IPS DF 19.7 (cell line): ENCODE measurements at places on chromosomes 6 and 20.

DNA sequence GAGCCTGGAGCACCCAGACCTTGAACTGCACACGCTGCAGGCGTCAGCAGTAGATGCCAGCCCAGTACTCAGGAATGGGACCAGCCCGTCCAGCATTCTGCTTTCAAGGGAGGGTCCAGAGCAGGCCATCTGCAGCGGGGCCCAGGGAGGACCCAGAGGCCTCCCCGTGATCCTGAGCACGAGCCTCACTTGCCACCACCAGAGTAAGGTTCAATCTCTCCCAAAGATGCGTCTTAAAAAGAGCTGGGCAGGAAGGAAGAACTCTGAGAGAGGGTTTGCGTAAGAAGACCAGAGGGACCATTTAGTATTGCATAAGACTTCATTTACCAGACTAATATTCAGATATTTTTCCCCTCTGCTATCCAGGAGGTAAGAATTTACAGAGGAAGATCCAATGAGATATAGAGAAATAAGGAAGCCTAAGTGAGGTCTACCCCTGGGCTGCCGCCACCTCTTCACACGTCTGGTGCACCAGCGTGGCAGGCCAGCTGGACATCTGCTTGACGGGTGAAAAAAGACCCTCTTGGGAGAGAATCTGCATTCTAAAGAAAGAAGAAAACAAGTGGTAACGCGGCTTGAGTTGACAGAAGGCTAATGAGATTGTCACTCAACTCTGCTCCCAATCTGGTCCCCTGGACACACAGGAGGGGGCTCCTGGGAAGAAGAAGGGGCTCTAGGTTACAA lies 107.3 kb downstream of the PRND start:
- DNase-seq: no peak

DNA sequence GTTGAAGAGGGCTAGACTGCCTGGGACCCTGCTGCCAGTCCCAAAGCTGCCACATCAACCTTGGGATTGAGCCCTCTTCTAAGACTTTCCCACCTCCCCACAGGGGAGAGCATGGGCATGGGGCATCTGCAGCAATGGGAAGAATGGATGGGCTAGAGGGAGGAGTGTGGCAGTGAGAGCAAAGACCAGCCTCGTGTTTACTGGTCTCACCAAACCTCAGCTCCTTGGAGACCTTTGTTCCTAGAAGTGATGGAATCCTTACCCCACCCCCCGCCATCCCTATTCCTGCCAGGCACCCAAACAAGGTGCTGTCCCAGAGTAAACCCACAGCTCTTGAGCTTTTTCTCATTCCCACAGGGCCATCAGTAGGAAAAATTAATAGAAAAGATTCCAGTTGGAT lies 20.0 kb upstream of the ARMC12 start:
- DNase-seq: no peak

- no peak for DNase-seq
These were observed 544.5 kb downstream of the MAFB start for GRCh38 chr20:40144581-40144980.

DNA sequence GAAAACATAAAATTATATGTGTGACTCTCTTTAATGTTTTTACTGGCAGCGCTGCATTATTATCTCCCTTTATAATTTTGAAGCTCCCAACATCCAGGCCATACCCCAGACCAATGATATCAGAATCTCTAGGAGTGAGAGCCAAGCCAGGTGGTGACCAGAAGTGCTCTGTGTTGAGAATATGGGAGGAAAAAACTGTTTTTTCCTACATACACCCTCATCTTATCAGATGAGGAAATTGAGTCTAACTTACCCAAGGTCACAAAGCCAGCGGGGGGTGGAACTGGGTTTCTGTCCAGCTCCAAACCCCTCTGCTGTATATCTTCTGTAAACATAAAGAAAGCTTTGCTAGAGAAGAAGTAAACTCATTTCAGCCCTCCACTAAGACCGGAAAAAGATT lies 42.5 kb downstream of the LY86 start:
- DNase-seq: no peak

DNA sequence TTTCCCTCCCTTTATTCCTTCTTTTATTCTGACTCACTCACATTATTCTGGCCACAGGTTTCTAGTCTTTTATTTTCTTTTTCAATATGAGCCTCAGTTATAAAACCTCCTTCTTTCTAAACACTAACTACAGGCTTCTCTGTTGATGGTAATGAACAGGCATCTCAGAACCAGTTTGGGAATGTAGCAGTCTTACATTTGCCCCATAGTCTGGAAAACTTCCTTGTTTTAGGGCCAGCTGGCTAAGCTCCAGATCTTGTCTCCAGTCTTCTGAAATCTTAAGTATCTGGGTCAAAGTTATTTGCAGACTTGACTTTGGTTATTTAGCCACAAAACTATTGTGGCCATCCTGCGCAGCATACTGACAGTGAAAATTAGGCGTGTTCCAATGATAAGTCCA lies 97.0 kb upstream of the MAN1A1 start:
- no peak for DNase-seq

DNA sequence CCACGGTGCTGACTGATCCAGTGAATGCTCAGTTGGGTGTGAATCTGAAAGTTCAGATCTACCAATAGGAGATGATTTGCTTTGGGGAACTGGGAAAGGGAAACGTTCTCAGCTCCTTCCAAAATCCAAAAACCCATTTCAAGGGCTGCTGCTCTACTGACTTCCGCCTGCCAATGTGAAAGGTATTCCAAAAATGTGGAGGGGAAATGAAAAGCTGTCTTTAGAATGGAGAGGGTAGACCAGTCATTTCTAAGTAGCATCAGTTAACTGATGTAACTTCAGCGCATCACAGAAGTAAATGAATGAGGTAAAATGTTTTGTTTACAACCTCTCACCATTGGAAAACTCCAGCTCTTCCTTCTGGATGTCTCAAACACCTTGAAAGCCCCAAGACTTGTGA lies 19.6 kb upstream of the EYA2 start:
- no peak for DNase-seq

- no peak for DNase-seq
These were observed at the start of gene NECAB3 for GRCh38 chr20:33674294-33675135. Gene NECAB3, minus strand, starts transcription at chr20:33674428. Its CDS starts 76 bp downstream, at chr20:33674352.

DNA sequence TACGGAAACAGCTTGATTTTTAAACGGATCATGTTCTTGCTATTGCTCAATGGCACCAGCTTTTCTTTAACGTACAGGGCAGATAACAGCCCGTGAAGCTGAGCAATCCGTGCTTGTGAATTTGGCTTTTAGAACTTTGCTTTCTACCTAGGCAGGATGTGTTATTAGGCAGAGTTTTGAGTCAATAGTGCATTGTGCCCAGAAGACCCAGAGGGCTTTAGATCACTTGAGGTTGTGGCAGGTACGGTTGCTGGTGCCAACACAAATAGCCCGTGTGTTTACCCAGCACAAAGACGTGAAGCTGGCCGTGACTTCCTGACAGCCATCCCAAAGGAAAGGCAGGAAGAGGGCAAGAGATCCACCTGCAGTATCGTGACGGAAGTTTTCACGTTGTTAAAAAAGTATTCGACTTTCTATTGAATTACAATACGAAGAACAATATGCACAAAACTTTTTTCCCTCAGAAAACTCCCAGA lies 117.4 kb upstream of the FRMD1 start:
- DNase-seq: no peak

DNA sequence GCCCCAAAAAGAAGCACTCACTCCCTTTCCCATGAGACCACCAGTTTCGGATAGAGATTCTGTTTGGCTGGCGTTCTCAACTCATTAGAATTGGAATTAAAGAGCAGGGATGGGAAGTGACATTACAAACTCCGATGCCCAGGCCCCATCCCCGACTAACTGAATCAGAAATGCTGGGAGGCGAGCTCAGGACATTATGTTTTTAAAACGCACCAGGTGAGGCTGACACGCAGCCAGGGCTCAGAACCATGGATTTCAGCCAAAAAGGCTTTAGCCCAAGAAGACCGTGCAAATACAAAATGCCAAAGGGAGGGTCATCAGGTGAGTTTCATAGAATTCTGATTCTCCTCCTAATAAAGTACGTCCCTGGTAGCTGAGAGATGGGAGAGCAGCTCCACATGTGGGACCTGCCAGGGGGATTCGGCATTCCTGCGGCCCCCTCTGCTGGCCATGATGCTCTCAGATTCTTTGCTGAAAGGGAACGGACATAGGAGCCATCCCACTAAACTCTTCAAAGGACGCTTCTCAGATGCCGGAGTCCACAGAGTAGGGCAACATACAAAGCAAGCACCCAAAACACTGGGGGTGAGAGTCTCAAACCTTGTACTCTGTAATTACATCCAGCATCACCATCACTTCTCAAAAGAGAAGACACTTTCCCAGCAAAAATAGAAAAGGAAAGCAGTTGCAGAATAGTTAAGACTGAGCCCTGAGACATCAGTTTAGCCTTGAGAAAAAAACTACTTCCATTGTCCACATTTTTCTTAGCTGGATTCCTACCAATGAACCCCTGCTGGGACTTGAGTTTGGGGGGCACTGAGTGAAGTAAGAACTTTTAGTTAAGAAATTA lies 205.2 kb downstream of the BMP7 start:
- no peak for DNase-seq

DNA sequence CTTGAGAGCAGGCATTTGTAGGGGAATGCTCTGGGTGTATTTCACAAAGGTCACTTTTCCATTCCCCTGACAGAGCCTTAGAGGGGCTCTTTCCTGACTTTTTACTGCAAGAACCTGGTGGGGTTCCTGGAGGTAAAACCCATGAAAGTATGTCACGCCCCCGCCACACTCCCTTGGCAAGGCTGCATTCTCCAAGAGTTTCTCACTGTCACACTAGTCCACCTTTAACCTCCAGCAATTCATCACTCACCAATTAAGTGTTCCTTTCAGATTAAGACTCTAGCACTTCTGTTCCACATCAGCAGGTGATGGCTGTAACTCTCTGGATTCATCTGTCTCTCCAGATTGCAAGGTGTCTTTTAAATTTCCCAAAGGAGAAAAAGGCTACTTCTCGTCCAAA lies 32.7 kb upstream of the NKX2-4 start:
- DNase-seq: no peak

- no peak for DNase-seq
These were observed 70.2 kb downstream of the EYA2 start for GRCh38 chr20:46964618-46965455.

- DNase-seq: no peak
These were observed 119.4 kb downstream of the NCOA3 start for GRCh38 chr20:47620808-47621805.

- DNase-seq: no peak
These were observed 1.2 kb downstream of the IFNGR1 start for GRCh38 chr6:137217801-137218472.

DNA sequence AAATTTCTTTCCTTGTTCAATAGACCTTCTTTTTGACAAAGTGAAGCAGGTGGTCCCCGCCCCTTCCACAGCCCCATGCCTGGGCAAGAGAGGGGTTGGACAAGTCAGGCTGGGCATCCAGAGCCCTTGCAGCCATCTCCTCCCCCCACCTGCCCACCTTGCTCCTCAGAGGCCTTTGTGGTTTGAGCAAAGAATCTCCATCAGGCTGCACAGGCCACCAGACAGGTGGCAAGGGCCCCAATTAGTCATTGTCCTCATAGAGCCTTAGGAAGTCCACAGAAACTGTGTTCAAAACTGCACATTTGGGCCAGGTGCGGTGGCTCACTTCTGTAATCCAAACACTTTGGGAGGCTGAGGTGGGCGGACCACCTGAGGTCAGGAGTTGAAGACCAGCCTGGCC lies 1.5 kb upstream of the MAPK13 start:
- no peak for DNase-seq

DNA sequence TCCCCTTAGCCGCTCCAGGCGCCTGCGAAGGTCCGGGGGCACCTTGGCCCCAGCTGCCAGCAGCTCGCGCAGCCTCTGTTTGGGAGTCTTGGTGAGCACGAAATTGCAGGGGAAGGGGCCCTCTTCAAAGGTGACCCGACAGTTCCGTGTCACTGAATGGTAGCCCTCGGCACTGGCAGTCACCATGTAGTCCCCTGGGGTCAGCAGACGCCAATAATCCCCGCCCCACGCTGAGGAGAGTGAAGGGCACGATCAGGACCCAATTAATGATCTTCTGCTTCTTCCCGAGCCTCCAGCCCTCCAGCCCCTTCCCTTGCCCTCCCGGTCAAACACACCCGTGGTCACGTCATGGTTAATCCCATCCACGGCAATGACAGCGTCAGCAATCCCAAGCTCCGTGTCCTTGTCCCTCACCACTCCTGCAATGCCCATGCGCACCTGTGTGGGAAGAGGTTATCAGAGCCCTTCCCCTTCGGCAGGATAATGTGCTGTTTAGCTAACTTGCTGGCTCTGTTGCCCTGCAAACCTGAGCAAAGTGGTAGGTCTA lies 6.2 kb downstream of the CPXM1 start:
- DNase-seq: no peak

- DNase-seq: no peak
These were observed 788 bp downstream of the TRIM40 start for GRCh38 chr6:30136570-30137286.

- no peak for DNase-seq
These were observed 75.1 kb downstream of the CARMIL1 start for GRCh38 chr6:25354078-25354932.

DNA sequence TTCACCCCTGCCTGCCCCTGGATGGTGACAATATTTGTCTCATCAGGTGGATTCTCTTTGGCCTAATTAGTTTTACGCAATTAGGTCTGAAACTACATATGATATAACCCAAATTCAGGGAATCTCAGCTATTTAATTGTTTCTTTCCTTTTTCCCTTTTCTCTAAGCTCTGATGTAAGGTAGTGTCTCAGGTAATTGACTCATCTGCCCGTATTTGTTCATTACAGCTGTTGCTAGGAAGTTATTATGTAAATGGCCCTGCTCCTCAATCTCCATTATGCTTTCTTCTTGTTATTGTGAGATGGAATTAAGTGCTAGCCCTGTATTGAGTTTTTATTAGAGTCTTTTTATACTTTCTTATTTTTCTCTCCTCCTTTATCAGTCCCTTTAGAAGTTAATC lies 378.2 kb upstream of the ARID1B start:
- no peak for DNase-seq
